ENCODE measurements at places on chromosomes 6 and 20.
A peak's percentile ranks its signal among the peaks of the same experiment; 100 is the strongest.

DNA sequence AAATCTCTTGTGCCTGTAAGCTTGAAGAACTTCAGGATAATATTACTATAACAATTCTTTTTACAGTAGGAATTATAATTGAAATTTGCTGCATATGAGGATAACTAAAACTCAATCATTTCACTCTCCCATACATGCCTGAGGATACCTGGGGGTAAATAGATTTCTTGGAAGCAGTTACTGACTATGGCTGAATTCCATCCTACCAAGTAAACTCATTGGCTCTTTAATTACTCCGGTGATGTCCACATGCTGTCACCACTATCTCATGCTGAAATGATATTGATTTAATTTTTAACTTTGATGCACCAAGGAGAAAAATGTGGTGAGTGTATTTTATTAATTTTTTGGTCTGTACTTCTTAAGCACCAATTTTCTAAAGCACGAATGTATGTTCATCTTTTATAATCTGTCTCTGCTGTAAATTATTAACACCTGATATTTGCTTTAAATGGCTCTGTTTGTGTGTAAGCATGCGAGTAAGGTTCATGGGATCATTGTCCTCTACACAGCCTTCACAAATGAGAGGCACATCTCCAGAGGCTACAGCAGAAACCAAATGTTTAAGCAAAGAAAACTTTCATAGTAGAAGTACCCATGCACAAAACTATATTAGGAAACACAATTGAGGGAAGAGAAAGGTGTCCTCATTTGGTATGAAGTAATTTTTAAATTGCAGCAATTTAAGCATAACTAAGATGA lies 164.2 kb upstream of the POU3F2 start:
- no peak for DNase-seq

GRCh38 chr6:33419580-33420490 lies at the start of gene SYNGAP1:
TSS of gene SYNGAP1 (plus strand) at chr6:33420065. CDS start at chr6:33420265, 200 bp downstream.
- peak; percentile 9 for DNase-seq

- no peak for DNase-seq
Measured at GRCh38 chr6:47810885-47811284, 29.1 kb downstream of the OPN5 start.

DNA sequence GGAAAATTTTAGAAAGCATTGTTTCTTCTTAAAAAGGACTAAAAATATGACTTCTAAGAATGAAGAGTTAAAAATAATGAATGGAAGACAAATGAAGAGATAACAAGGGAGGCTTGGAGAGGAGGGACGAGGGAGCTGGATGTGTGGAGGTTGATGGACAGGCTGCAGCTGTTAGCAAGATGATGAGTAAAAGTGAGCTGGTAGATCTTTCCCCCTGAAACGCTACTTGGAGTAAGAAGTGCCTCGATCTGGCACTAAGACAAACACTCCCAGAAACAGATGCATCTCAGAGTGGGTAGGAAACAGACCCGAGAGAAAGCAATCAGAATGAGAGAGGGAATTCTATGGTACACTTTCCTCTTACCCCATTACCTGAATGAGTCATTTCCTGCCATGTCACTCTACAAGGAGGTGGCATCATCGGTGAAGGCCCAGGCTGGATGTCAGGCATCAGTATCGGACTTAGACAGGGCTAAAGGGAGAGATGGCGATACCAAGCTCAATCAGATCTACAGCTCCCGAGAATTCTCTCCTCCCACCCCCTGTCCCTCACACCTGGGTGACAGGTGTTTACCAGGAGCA lies 154.1 kb upstream of the BMP2 start:
- no peak for DNase-seq

DNA sequence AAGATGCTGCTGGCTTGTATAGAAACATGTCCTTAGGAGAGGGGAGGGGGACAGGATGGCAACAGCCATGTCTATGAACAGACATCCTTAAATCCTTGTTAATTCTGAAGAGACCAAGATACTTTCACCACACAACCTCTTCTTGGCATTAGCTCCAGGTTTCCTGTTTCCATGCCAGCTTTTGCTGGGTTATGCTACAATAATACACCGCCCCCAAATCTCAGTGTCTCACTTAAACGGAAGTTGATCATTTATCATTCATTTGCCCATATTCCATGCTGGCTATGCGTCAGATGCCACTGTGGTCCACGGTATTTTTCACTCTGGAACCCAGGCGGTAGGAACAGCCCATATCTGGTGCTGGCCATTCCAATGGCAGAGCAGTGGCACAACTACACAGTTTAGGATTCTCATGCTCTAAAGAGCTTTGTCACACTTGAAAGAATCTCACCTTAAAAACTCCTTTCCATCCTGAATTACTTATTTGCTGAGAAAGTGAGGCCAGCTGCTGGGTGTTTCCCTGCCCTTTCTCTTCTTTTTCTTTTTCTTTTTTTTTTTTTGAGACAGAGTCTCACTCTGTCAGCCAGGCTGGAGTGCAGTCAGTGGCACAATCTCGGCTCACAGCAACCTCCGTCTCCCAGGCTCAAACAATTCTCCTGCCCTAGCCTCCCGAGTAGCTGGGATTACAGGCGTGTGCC lies 3.7 kb upstream of the RNASET2 start:
- DNase-seq, result no peak

DNA sequence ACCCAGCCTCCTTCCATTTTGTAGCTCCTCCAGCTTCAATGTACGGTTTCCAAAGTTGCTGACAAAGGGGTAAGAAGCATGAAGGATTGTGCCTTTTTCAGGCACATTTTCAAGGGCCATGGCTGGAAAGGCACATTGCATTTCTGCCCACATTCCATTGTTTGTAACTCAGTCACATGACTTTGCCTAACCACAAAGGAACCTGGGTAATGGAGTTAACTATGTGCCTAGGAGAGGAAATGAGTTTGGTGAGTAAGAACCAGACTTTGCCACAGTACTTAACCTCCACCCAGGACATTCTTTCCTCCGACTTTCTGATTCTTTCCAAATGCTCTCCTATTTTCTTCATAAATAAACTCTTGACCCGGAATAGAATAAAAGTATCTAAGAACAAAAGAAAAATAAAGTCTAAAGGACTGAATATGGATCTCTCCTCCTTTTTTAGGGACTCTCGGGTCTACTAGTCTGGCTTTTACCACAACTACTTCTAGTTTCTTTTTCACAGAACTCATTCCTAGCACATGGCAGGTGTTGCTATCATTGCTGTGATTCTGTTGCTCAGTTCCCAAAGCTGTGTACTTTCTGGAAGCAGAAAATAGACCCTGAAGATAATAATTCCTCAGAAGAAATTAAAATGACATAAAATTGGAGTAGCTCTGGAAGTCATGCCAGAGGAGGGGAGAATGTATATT lies 81.5 kb upstream of the ISM1 start:
- DNase-seq, result no peak

GRCh38 chr20:40959325-40960092 lies 69.1 kb upstream of the TOP1 start:
- no peak for DNase-seq

GRCh38 chr20:18585134-18585533 lies 2.7 kb upstream of the DTD1 start:
- no peak for DNase-seq

GRCh38 chr6:45169815-45170214 lies 158.3 kb upstream of the RUNX2 start:
- DNase-seq, result no peak

DNA sequence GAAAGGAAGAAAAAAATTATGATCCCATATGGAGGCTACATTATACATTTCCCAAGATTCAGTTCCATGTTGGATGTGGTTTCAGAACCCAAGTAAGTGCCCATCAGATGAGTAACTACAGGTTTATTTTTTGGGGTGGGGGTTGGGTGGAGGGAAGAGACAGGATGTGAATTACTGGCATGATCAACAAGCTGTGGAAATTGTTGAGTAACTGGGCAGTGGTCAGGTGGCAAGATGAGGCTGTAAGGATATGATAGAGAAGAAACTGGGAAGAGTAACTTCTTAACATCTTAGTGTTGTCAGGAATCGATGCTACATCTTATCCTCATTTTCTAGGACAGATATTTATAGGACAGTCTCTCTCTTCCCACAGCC lies 153.5 kb downstream of the CFAP61 start:
- DNase-seq, result no peak

- no peak for DNase-seq
Measured at GRCh38 chr20:57203986-57204385, 62.5 kb downstream of the BMP7 start.

DNA sequence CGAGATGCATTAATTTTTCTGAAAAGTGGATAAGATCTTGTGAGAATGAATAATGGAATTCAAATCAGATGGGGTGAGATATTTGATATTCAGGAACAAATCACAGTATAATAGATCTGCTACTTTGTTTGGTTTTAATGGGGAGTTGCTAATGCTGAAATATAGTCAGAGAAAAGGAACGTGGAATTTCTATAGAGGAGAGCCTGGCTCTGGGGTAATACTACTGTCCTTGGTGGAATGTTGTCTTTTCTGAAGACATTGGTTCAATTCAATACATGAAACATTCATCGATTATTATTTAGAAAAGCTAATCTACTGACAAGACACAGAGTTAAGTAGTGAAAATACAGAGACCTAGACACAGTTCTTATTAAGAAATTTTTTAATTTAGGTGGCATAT lies 108.6 kb downstream of the ESR1 start:
- no peak for DNase-seq

GRCh38 chr6:19723545-19723944 lies 113.6 kb upstream of the ID4 start:
- DNase-seq, result no peak

- DNase-seq, result no peak
Measured at GRCh38 chr6:108348655-108349349, 53.9 kb downstream of the AFG1L start.

Data from NCI-H1092 (cell line).